ENCODE measurements at places on chromosomes 11 and 22.
A peak's percentile ranks its signal among the peaks of the same experiment; 100 is the strongest.

GRCh38 chr11:26072614-26073153, 259.2 kb upstream of the ANO3 start:
- no peak for DNase-seq

DNA sequence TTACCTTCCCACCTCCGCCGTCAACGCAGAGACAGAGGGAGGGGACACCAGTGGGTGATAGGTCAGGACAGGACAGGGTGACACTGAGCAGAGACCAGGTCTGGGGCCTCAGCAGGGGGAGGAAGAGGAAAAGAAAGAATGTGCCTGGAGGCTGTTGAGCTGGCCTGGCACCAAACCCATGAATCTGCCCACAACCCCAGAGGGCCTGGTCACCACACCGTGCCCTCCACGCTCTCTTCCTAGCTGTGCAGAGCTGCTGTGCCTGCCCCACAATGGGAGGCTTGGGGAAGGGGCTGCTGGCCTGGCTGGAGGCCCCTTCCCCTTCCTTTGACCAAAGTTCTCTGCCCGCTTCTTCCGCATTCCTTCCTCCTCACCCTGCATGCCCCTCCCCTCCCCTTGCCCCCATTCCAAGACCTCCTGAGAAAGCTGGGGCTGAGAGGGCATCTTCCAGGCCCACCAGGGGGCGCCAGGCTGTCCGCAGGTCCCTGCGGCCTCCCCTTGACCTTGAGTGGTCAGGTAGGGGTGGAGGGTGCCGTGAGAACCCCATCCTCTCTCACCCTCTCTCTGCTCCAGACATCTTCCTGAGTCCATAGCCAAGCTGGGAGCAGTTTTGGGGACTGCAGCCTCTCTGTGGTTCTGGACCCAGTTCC, 11.0 kb upstream of the CACNA1I start:
- DNase-seq: no peak

- no peak for DNase-seq
These were observed 44.6 kb downstream of the YAP1 start for GRCh38 chr11:102154806-102155205.

DNA sequence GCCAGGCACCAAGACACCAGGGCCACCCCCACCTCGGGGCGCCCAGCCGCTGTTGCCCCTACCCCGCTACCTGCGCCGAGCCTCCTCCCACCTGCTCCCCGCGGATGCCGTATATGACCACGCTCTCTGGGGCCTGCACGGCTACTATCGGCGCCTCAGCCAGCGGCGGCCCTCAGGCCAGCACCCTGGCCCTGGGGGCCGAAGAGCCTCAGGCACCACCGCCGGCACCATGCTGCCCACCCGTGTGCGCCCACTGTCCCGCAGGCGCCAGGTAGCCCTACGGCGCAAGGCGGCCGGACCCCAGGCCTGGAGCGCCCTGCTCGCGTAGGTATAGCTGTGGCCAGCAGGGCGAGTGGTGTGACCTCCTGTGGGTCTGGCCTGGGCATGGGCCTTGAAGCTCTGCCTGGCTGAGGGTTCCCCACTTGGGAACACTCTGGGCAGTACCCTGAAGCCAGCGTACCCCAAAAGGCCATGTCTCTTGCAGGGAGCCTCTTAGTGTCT, 14.8 kb upstream of the MDK start:
- no peak for DNase-seq

DNA sequence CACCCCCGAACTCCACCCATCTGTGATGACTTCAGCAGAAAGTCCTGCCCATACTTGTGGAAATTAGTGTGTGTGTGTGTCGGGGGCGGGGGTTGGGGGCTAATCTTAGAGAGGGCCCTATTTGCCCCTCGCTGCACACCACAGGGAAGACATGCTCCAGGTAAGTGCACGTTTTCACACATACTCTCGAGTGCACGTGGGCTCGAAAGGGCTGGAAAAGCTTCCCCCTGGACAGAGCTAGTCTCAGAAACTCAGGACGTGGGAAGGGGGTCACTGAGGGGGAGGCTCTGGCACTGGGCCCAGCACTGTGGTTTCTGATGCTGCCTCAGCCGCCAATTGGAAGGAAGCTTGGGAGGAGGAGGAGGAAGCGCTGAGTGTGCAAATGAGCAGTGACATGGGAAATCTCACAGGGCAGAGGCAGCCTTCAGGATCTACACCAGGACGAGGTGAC, 40.7 kb upstream of the CD82 start:
- DNase-seq: peak; percentile 47

DNA sequence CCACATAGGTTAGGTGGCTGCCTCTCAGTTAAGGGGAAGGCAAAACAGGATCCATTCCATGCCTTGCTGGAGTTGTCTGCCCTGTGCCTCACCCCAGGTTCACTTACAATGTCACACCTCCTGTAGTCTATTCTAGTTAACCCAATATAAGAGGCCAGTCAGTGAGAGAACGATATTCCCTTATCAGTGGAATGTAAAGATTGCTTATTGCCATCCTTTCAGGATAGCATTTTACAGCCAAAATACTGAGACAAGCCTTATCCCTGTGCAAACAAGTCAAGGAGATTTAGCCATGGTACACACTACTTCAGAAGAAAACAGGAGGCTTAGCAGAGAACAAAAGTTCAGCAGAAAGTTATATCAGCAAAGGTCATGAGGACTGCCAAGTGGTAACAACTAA, 5.5 kb downstream of the CYP2R1 start:
- no peak for DNase-seq
